NCI-H187 treated with DMSO at 0.1 percent for 48 hours (cell line): ENCODE measurements at places on chromosomes 7 and 10.

DNA sequence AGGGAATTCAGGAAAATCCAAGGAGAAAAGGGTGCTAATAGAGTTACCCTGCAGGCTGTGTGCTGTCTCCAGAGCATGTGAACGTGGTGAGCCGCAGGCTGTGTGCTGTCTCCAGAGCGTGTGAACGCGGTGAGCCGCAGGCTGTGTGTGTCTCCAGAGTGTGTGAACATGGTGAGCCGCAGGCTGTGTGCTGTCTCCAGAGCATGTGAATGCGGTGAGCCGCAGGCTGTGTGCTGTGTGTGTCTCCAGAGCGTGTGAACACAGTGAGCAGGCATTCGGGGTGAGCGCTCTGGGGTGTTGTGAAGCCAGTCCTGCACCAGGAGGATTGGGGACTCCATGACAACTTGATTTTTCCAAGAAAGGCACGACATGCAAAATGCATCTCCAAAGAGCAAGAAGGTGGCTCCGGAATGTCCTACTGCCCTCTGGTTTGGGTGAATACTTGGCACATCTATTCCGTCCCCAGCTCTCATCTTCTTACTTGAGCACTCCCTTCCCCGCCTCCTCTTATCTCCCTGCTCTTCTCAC lies 407.9 kb upstream of the SHH start:
- no peak for DNase-seq

- no peak for DNase-seq
Observed at GRCh38 chr10:35706959-35707358, 64.9 kb upstream of the FZD8 start.

- DNase-seq = no peak
Observed at GRCh38 chr10:13984647-13985155, 346.0 kb downstream of the FRMD4A start.

DNA sequence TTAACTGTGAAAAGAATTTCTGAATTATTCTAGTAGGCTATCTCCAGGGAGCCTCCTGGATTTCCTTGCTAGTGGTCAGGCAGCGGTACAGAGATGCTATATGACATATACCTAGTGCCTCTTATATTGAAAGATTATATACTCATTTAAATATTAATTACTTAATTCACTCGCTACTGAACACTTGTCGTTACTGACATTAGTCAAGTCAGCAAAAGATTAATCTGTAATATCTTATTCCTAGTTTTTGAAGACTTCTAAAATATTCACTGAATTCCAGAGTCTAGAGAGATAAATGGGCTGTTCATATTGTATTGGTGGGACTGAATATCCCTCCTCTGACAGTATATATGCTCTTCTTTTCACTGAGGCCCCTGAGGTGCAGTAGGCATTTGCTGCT lies 2.9 kb downstream of the SEMA3E start:
- DNase-seq = no peak

DNA sequence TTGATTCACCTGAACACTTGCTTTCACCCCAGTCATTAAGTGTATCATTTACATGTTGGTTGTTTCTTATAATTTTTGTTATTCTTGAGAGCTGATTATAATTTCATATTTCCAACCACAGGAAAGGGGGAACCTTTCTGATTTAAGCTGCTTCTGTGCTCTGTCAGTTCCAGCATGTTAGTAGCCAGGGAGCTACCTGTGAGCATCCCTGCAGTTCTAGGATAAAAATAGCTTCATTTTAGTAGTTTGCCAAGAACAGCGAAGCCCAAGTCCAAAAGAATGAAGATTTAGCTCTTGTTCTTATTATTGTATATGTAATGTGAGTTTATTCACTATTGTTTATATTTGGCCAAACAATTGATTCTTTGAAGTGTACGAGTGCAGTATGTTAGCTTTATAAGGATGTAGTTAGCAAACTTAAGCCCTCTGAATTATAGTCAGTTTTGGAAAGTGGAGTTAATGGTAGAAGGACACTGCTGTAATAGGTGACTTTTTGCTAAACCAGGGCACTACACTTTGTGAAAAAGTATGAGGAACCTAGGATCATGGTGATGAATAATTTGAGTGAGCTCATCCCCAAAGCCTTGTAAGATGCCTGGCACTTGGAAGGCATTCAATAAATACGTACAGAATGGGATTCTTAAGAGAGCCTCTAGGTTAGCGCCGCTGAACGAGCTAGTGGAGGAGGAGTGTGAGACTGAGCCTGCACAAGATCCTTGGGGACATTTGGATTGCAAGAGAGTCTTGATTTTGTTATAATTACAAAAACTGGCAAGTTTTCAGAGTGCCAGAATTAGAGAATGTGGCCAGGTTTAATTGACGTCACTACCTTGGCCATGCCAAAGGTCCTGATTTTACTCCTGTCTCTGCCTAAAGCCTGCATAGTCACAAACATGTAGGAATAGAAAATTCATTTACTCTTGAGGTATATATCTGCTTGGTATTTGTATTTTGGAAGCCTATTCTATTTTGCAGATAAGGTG lies 29.8 kb downstream of the DNAH11 start:
- DNase-seq = no peak

DNA sequence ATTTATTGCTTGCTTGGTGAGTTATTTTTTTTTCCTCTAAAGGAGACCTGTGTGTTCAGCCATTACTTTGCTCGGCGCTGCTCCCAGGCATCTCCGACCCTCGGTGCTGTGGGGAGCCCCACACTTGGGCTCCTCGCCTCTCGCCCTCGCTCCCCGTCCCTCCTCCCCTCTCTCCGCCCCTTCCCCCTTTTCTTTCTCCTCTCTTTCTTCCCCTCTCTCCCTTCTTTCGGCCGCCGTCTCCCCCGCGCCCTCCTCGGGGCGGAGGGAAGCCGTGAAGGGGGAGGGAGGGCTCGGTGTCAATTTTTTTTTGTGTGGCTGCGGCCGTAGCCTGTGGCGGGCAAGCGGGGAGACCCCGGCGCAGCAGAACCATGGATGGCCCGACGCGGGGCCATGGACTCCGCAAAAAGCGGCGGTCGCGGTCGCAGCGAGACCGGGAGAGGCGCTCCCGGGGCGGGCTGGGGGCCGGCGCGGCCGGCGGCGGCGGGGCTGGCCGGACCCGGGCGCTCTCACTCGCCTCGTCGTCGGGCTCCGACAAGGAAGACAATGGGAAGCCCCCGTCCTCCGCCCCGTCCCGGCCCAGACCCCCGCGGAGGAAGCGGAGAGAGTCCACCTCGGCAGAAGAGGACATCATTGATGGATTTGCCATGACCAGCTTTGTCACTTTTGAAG lies 1.1 kb downstream of the AUTS2 start:
- DNase-seq = no peak

- DNase-seq = no peak
Observed at GRCh38 chr10:3292636-3293035, 120.1 kb upstream of the PITRM1 start.

DNA sequence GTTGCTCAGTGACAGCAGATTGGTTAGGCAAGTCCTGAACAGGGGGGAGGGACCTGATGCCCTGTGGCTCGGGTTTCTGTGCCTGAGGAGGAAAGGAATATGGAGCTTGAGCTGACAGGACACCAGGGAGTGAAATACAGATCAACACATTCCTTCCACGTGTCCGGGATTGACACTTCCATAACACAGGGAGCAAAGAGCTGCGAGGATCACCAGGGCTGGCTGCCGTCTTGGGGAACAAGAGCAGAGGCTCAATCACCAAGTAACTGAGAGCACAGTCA lies 36.7 kb upstream of the EFCAB10 start:
- no peak for DNase-seq

DNA sequence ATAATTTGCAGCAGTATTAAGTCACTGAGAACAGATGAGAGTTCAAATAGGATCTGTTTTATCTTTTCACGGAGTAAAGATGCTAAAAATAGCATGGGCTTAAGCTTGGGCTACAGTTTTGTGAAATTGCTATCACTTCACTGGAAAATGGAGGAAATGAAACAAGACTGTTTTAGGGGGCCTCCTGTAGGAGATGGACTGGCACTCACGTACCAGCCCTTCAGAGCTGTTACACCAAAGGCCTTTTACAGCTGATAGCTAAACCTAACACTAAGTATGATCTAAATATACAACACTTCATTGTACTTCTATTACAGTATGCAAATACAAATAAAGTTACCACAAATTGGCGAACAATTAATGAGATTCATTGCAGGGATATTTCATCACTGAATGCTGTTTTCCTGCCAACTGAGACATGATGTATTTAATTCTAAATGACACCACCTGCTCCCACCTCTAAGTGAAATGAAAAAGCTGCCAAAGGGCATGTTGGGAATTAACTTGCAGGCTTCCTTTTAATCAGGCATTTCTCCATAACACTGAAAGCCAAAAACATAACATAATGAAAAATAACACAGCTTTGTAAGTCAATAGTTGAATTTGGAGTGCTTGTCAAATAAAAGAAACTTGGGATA lies 304.5 kb upstream of the LRRN3 start:
- DNase-seq = no peak

DNA sequence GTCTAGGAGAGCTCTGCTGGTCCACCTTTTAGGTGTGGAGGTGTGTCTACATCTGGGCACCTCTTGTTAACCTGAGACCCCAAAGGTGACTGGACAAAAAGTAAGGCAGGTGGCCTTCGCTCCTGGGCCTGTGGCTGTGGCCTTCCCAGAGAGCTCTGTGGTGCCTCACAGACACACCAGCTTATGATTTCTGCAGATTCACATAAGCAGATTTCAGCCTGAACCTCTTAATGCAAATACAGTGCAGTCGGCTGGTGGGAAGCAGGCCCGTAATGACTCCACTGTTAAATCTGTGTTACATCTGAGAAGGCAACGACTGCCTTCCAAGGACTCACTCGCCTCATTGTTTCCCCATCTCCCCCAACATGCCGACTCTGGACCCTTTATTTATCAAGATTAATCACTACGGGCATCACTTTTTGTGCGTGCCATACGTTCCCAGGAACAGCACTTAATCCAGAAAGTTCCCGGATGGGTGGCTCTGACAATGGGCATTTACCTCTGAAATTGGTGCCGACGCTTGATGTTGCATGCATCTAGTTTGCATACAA lies 119.8 kb downstream of the EBF3 start:
- DNase-seq = no peak

GRCh38 chr10:72834183-72834825 lies 59.2 kb upstream of the OIT3 start:
- DNase-seq = no peak
